ENCODE measurements at places on chromosomes 7 and 10.

DNA sequence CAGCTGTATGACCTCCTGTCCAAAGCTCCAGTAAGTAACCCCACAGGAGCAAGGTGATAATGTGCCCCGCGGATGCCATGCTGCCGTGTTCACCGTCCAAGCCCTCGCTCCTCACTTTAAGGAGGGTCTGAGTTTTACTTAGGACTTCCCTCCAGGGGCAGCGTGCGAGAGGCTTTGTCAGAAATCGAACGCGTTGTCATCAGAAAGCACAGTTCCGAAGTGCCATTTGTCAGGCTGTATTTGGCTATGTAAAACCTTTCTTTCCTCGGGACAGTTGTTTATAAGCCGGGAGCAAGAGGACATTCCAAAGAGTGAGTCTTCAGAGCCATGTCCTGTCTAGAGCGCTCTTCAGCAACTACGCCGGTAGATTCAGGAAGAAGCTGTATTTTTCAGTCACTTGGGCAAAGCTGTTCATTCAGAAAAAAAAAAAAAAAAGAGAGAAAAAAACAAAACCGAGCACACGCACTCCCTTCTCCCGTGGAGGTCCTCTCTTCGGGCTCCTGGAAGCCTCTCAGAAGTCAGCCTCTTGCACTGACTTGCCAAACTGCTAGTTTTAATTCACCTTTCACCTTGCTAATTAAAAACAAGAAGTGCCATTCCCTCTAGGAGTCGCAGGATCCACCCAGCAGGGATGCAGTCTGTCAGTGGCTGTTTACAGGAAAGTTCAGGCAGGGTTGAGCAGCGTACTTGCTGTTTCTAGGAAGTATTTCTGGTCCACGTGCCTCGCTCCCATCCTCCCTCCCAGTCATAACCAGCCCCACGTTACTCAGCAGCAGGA is at the start of gene SEMA3E:
Gene SEMA3E (minus strand): TSS at position 676 of the 778 bp plus-strand sequence.
- no peak for DNase-seq

DNA sequence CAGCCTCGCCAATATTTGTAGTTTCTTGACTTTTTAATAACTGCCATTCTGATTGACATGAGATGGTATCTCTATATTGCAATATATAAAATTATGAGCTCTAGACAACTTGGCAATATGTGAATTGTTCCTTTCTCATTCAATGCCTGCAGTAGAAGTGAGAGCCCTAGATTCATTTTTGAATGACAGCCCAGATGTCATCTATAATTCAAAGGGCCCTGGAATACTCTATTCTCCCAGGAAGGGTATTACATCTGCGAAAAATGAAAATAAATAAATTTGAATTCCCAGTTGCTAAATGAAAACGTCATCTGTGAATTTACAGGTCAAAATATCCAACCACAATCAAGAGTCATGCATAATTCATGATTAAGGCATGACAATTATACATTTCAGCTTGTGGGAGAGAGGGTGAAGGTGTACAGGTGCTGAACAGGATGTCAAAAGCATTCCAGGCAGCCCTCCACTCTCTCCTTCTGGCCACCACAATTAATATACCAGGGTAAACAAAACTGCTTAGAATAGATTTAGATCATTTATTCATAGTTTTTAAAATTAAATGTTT is 1147.3 kb downstream of the XPNPEP1 start:
- DNase-seq: no peak

- no peak for DNase-seq
These were observed 22.4 kb downstream of the ZNF33A start for GRCh38 chr10:38032886-38033285.

DNA sequence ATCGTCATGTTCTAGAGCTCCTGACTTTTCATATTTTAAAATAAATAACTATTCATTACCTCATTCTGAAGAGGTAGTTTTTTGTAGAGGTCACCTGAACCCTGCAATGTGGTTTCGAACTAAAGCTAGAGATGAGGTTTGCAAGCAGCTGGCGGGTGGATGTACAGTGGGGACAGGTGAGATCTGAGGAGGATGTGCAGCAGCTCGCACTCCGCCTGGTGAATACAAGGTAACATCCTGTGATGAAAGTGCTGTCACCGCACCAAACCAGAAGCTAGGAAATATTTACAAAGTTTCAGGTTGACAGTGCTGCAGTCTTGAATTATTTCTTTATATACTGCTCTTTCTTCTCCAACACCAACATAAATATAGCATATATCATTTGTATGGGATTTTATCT is 26.5 kb downstream of the NDUFB2 start:
- DNase-seq: peak; percentile 69

GRCh38 chr7:38525857-38526256 is 105.3 kb downstream of the AMPH start:
- DNase-seq: no peak

DNA sequence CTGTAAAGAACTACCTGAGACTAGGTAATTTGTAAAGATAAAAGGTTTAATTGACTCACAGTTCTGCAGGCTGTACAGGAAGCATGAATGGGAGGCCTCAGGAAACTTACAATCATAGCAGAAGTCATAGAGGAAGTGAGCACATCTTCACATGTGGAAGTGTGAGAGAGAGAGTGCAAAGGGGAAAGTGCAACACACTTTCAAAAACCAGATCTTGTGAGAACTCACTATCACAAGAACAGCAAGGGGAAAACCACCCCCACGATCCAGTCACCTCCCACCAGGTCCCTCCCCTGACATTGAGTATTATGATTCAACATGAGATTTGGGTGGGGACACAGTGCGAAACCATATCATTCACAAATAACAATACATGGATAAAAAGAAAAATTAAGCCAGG is 24.5 kb downstream of the AVL9 start:
- no peak for DNase-seq

DNA sequence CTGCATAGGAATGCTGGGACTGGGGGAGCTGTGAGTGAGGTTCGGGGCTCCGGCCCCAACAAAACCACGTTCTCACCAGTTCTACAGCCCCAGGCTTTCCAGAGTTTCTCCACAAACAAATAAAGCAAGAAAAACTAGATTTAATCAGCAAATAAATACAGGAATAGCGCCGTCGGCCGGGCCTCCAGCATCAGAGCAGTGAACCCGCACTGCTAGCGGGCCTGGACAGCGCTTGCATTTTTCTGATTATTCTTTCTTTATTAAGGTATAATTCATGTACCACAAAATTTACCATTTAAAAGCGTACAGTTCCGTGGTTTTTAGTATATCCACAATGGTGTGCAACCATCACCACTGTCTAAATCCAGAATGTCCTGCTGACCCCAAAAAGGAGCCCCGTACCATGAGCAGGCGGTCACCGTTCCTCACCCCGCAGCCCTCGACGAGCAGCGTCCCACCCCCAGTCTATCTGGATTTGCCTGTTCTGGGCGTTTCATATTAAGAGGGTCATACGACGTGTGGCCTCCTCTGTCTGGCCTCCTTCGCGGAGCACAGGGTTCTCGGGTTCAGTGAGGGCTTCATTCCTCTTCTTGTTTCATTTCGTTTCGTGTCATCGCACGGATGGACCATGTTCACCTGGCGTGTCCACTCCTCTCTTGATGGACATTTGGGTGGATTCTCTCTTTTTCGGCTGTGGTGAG is 35.5 kb upstream of the FOXL3 start:
- no peak for DNase-seq

GRCh38 chr7:144830811-144831210 is 5.0 kb downstream of the TPK1 start:
- DNase-seq: no peak

DNA sequence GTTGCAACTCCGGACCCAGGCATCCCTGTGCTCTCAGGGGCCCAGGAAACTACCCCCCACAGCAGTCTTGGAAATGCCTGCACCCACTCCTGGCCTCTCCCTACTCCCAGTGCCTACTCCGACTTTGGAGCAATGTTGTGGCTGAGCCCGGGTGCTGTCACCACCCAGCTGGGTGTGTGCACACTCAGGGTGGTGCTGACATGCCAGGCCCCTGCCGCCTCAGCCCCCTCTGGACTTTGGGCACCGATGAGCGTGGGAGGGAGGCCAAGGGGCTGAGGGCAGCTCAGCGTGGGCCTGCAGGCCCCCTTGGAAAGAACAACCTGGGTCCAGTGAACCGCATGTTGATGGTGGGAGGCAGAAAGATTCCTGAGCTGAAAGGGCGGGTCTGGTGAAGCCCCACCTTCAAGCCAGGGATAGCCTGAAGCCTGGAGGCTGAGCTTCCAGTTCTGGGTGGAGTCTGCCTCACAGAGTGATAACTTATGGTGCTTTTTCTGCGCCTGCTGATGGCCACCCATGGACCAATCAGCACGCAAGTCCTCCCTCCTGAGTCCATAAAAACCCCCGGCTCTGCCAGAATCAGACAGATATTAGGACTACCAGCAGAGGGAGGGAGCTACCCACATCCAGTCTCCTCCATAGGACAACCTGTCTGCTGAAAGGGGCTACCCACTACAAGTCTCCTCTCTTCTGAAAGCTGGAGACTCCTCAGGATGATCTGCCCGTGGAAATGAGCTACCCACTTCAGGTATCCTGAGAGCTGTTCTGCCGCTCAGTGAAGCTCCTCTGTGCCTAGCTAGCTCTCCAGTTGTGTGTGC is 380.4 kb upstream of the SORCS1 start:
- no peak for DNase-seq

DNA sequence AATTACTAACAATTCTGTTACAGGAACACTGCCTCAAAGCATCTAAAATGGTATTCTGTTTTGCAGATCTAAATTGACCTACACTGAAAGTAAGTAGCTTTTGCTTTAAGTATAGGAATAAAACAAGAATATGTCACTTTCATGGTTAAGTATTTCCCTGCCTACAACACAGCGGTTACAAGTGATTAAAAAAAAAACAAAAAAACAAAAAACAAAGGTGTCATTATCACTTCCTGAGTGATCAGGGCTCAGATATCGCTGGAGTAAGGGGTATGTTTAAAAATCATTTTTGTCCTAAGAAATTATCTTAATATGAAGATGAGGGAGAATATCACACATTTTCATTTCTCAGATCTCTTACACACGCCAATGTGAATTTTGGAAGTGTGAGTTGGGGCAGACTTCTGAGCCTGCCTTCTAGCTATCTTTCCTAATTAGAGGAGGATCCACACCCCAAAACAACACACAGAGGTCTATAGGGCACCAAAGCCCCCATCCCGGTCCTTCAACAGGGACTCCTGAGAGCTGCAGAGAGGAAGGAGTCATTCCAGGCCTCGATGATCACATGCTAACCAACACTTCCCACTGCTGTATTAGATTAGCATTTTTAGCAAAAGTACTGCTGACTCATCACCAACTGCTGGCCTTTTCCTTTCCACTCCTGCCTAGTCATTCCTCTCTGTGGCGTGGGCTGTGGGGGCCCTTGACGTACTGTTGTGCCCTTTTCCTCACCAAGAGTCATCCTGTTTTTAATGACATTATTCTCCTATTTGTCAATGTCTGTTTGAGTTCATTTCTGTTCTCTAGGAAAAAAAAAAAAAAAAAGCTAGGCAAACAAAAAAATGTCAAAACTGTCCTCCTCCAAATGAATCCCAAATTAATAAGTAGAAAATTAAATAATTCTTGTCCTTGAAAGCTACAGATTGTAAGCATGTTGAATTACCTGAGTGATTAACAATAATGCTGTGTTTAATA is 31.2 kb downstream of the PRTFDC1 start:
- peak; percentile 43 for DNase-seq

DNA sequence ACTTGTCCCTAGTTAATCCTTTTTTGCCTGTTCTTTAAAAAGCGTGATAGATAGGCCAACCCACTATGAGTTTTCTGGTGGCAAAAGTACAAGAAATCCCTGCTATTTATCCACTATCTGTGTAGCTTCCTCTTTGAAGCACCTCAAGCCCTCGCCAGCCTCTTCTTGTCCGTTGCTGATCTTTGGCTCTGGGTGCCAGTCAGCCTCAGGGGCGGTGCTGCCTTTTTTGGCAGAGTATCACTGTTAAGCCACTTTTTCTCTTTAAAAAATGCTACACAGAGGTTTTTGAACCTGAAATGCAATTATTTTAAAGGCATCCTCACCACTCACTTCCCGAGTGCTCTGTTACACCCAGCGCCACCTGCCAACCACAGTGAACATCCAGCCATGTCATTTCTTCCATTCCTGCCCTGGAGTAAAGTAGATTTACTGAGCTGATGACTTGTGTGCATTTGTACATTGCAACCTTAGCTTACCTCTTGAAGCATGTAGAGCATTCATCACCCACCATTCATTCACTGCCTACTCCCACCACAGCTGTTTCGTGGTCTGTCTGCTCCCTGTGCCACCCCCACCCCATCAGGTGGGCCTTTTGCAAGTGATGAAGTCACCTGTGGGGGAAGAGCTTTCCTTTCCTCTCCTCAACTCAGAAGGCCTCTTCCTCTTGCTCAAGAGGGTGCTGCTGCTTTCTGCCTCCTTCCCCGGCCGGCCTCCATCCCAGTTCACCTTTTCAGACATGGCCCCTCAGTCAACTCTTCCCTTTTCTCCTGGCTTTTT is 414.2 kb upstream of the GALNT17 start:
- DNase-seq: no peak

GRCh38 chr7:155764438-155764793 is 47.8 kb downstream of the SHH start:
- peak; percentile 57 for DNase-seq

- no peak for DNase-seq
These were observed 47.7 kb downstream of the AMZ1 start for GRCh38 chr7:2735744-2736143.

DNA sequence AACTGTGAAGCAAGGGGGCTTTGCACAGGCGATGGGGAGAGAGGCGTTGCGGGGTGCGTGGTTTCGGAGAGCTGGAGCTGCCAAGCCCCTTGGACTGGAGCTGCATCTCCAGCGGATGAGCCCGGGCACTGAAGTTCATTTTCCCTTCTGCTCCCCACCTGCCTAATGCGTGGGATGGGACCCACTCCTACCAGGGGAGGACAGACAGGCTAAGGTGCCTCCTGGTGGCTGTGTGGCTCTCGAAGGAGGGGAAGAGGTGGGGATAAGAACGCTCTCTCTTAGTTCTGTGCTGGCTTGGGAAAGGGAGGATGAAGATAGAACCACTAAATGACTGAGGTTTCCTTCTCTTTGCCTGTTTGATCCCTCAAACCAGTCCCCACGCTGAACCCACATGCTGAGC is 177.6 kb upstream of the PITRM1 start:
- DNase-seq: no peak

- peak; percentile 14 for DNase-seq
These were observed 544.4 kb downstream of the DNAJB6 start for GRCh38 chr7:157881048-157881771.

- DNase-seq: no peak
These were observed 33.7 kb downstream of the ANKIB1 start for GRCh38 chr7:92279396-92280031.

GRCh38 chr7:6234384-6234783 is 38.0 kb downstream of the CYTH3 start:
- DNase-seq: peak; percentile 42

DNA sequence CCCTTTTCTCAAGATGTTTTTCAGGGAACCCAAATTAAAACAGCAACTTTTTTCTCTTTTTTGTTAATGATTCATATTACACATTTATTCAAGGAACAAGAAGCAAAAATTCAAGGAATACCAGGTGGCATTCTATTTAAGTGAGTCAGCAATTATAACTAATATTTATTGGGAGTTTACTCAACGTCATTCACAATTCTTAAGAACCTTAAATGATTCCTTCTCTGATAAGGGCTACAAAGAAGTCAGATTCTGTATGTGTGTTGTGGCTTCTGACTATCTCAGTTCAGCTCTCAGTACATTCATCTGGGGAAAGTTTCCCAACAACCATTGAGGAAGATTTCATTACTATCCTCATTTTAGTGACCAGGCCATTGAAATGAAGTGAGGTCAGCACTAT is 470.7 kb upstream of the AKR1E2 start:
- no peak for DNase-seq

Data from CD4-positive, alpha-beta T cell treated with Interleukin-6 for 4 hours (primary cell).